LHCN-M2 (cell line): ENCODE measurements at places on chromosomes 11 and 22.

GRCh38 chr11:75160220-75160757 lies 9.4 kb downstream of the SLCO2B1 start:
- no peak for DNase-seq

- DNase-seq = no peak
These were observed 1234.7 kb downstream of the TBC1D22A start for GRCh38 chr22:47997052-47997590.

GRCh38 chr11:70568814-70569617 lies 170.7 kb downstream of the CTTN start:
- DNase-seq = no peak

DNA sequence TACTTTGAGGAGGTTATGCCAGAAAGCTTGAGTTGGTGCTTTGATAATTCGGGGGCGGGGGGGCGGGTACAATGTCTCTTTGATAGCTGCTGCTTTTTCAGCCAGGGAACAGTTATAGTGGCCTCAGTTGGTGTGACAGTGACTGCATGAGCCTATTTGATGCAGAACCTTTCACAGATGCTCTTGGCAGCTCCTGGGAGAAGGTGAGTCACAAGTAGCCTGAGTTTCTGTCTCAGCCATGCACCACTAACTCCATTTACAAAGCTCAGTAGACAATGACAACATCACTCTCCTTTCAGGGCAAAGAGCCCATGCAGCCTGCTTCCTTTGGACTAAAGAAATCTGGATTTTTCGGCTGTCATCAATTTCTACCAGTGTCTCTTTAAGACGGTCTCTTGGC lies 42.1 kb upstream of the SEZ6L start:
- no peak for DNase-seq

DNA sequence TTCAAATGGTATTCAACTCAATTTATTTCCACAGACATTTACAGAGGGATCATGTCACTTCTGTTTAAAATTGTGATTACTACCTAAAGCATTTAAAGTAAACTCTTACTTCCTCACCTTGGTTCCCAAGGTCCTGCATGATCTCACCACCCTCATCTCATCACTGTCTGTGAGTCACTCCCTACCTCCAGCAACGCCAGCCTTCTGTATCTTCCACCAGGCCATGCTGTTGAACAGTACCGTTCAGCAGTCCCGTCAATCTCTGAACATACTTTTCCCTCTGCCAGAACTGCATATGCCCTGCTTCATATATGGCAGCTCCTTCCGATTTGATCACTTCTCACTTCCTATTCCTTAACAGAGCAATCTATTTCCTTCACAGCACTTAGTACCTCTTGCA lies 2.0 kb downstream of the FBXO3 start:
- DNase-seq = no peak

- DNase-seq = no peak
These were observed 124.4 kb downstream of the TEAD1 start for GRCh38 chr11:12798609-12799011.

DNA sequence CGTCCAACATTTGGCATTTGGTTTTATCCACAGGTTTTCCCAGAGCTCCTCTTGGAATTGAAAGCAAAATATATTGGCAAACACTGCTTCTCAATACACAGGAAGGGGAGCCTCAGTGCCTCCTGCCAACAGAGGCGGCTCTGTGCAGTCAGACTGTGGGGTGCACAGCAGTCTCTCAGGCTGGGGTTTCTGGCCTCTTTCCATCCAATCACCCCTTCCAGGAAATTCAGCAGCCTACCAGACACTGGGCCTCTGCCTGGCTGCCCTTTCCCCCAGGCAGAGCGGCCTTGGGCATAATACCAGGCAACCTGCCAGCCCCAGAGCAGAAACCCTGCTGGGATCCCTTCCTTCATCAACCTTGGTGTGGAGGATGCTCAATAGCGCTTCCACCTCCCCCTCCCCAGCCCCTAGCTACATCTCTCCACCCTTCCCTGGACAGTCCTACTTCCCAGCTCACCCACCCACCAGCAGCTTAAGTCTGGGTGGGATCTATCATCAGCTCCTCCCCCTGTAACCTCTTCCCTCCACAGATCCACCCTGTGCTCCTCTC lies 17.8 kb upstream of the RAPSN start:
- no peak for DNase-seq

DNA sequence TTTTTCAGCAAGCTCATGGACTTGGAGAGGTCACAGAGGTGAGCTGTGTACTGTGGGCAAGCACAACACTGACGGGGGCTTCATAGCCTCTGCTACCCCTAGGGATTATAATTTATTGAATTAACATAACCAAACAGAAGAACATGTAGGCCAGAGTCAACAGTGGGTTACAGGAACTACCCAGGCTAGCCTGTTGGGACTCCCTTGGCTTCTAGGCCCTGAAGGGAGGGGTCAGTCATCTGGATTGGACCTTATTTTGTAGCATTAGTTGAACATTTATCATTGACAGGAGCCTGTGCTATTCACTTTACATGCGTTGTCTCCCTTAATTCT lies 56.9 kb downstream of the KREMEN1 start:
- DNase-seq = no peak

DNA sequence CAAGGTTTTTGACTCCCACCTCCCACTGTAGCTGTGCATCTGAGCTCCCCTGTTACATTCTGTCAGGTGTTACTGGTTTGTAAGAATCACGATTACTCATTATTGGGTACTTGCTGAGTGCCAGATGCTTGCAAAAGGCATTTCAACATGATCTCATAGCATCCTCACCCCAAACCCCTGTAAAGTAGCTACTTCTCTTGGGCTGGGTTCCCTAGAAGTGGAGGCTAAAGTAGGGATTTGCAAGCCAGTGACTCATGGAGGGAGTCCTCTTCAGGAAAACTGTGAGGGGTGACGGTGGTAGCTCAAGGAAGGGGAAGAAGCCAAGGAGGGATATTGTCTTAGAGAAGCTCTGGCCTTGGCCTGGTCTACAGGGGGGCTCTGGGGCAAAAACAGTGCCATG lies 78.6 kb downstream of the TIMP3 start:
- DNase-seq = peak; percentile 56

- DNase-seq = no peak
These were observed 49.7 kb downstream of the PANX1 start for GRCh38 chr11:94178331-94178730.

DNA sequence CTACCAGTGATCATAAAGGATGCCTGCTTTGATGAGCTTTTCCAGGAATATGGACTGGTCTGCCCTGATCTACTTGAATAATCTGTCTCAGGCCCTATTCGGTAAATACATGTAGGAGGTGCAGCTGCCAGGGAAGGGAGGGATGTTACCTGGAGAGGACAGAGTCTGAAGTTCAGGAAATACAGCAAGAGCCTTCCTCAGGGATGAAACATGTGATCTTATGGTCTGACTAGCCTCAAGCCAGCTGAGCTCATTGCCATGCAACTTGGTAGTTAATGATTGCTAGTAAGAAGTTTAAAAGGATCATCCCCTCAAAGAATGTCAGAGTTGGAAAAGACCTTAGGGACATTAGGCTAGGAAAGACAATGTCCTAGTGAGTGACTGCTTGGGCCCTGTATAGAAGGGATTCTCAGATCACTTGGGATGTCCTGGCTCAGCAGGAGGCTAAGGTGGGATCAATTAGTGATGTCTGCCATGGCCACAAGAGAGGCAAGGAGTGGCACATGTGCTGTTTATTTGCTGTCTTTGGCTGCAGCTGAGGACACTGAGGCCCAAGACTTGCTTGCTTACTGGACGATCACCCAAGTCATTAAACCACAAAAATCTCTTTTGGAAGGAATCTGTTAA lies 18.5 kb downstream of the PTPRJ start:
- no peak for DNase-seq

DNA sequence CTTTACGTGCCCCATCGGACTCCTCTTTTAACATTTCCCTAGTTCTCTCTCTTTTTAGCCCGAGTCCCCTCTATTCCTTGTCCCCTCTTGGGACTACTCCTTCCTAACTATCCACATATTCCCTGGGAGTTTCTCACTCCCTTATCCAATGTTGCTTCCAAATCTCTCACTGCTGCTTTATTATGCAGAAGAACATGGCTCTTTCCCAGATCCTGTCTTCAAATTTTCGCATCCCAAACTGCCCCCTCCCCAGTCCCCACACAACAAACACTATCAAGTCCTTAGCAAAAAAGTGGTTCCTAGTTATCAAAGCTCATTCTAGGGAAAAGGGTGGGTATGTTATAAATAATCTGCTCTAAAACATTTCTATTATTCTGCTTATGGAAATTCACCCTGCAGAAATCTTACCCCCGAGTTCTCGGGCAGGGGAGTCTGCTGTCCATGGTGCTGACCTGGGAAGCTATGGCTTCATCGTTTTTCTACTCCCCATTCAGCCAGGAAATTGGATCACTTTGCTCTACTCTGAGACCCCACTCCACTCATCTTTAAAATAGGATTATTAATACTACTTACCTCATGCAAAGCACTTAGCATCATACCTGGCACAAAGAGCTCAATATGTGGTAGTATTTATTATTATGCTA lies 393.5 kb downstream of the BUD13 start:
- DNase-seq = no peak

GRCh38 chr11:68927280-68928135 lies 23.8 kb downstream of the IGHMBP2 start:
- DNase-seq = no peak

- no peak for DNase-seq
These were observed 14.0 kb downstream of the MYRF start for GRCh38 chr11:61766353-61766841.

- DNase-seq = no peak
These were observed 49.8 kb downstream of the SMCO4 start for GRCh38 chr11:93493252-93493897.

GRCh38 chr11:40291329-40291728 lies 1168.1 kb downstream of the LRRC4C start:
- DNase-seq = no peak

DNA sequence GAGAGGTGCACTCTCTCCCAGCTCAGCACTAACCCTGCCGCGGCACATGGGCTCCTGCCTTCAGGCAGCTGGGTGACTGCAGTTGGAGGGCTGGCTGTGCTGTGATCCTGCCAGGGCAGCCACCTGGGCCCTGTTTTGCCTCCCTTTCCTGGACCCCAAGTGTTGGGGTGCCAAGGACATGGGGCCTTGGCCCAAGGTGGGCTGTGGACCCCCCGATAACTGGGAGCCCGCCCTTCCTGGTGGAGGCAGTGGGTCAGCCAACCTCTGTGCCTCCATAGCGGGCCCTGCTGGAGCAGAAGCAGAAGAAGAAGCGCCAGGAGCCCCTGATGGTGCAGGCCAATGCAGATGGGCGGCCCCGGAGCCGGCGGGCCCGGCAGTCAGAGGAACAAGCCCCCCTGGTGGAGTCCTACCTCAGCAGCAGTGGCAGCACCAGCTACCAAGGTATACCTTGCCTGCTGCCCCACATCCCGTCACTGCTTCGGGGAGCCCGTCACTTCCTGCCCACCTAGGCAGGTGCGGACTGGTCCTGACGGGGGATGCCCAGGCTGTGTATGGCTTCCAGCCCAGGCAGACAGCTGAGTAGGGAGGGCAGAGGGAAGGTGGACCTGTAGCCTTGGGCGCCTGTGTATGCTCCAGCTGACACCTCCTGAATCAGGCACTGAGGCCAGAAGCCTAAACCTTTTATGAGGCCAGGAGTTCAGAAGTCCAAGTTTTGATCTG lies 8.9 kb downstream of the TUB start:
- no peak for DNase-seq

GRCh38 chr11:1310772-1311468 lies 1.5 kb upstream of the TOLLIP start:
- no peak for DNase-seq

DNA sequence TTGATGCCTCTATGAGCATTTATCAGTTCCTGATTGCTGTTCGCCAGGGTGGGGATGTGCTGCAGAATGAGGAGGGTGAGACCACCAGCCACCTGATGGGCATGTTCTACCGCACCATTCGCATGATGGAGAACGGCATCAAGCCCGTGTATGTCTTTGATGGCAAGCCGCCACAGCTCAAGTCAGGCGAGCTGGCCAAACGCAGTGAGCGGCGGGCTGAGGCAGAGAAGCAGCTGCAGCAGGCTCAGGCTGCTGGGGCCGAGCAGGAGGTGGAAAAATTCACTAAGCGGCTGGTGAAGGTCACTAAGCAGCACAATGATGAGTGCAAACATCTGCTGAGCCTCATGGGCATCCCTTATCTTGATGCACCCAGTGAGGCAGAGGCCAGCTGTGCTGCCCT lies 2.7 kb downstream of the FEN1 start:
- no peak for DNase-seq

DNA sequence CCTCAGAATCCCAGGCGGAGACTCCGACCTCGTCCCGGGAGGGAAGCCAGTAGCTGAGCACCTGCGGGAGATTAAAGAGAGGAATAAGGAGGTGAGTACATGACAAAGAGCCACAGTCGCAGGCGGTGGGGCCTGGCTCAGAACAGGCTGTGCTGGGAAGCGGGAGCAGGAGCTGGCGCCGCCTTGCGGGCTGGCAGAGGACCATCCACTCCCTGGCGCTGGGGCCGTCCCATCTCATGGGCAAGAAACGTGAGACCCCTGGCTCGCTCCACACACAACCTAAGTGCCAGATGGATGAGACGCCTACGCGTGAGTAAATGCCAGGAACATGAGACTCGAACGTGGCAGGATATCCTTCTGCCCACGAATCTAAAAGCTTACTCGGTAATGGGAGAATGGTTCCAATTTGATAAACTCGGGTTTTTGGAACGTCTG lies 6.3 kb downstream of the CEND1 start:
- DNase-seq = no peak

DNA sequence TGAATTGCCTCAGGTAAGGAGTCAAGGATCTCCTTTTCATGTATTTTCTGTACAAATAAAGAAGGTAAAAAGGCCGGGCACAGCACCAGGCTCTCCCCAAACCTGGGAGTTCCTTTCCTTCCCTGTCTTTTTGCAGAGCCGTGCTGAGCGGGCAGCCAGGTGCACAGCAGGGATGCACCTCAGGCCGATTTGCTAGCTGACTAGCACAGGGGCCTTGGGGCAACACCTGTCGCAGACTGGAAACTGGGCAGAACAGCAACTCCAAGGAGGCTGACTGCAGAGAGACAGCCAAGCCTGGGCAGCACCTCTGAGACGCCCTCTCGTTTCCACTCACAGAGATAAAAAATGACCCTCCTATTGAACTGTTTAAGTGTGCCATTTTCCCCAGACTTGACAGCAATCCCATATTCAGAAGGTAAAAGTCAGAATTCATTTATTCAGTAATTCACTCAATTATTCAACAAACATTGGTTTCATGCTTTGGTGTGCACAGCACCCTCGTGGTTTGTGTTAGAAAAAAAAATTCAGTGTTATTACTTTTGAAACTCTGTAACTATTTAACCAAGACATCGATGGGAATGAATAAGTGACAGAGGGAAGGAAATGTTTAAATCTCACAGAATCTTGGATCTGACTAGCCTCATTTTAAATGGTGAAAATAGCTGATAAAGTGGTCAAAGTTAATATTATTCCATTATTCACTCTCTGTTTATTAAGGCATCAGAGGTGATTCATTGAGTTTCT lies 120.9 kb downstream of the GALNT18 start:
- DNase-seq = no peak
